ENCODE measurements at places on chromosomes 7 and 10. TPM values are rescaled to one million over a fixed set of nuclear protein-coding genes. Genes with fewer than 3 reads are reported as not detected.
A peak's percentile ranks its signal among the peaks of the same experiment; 100 is the strongest.

DNA sequence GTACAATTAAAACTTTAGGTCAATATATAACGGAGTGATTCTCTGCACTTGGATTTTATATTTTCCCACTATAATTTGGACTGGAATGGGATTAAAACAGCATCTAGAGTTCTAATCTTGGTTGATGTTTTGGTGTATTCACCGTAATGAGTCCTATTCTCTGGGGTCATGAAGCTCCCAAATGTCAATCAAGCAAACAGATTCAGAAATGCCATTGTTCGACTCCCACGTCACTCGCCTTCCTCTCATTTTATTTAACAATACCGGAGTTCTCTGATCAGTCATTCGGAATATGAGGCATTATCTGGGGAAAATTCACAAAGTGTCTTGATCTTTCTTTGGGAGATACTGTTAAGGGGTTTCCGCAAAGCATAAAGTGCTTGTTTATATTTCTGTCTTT is 26.5 kb downstream of the SKIDA1 start:
- H3K27me3 ChIP-seq: no peaks in the 10 kb centered on the region
- H3K36me3 ChIP-seq: no peaks in the 10 kb centered on the region
- peaks cover 3% of the 10 kb centered on the region for H3K4me1 ChIP-seq
- no peak overlapping the region for H3K27ac ChIP-seq

DNA sequence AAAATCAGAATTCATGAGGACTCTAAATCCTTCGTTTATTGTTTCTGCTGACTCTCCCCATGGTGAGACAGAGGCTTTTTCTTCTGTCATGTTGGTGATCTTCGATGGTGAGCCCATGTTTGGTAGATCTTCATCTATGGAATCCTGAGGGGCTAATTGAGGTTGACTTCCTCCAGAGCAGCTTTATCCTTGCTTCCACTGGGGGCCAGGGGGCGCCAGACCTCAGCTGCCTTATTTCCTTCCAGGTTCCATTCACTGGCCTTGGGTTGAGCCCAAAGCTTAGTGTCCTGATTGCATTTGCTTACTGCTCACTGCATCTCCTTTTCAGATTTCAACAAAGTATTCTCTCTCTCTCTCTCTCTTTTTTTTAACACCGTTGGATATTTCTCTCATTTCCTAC is 80.7 kb downstream of the GCC1 start:
- H3K27ac ChIP-seq: no peak overlapping the region
- no peaks in the 10 kb centered on the region for H3K36me3 ChIP-seq
- H3K27me3 ChIP-seq: no peaks in the 10 kb centered on the region
- DNase-seq: peak; percentile 3

DNA sequence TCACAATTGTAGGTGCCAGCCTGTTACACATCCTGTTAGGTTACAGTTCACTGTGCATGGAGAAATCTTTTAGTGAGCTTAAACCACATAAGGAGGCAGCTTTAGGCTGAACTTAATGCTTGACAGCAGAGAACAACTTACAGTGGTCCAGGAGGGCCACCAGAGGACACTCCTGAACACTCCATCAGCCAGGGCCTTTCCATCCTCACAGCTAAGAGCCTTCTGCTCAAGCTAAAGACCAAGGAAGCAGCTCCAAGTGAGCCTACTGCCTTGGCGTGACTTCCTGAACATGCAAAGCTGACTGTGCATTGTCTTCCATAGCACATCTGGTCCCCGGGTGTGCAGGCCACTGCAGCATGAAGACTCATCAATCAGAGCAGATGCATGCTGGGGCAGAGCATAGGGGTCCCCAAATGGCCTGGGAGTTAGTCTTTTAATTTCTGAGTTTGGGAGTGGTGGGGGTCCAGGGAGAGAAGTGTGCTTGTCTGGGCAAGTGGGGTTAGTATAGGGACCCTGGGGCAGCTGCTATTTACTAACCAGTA is 105.0 kb downstream of the ZNF248 start:
- H3K27ac ChIP-seq: no peak overlapping the region
- H3K36me3 ChIP-seq: no peaks in the 10 kb centered on the region
- H3K4me3 ChIP-seq: no peak overlapping the region
- H3K27me3 ChIP-seq: no peaks in the 10 kb centered on the region
- no peak for DNase-seq
- no peaks in the 10 kb centered on the region for H3K4me1 ChIP-seq

- no peaks in the 10 kb centered on the region for H3K36me3 ChIP-seq
- H3K27me3 ChIP-seq: no peaks in the 10 kb centered on the region
- H3K4me1 ChIP-seq: peaks cover 19% of the 10 kb centered on the region
Observed at GRCh38 chr10:125692601-125693523, 9.9 kb upstream of the TEX36 start.

DNA sequence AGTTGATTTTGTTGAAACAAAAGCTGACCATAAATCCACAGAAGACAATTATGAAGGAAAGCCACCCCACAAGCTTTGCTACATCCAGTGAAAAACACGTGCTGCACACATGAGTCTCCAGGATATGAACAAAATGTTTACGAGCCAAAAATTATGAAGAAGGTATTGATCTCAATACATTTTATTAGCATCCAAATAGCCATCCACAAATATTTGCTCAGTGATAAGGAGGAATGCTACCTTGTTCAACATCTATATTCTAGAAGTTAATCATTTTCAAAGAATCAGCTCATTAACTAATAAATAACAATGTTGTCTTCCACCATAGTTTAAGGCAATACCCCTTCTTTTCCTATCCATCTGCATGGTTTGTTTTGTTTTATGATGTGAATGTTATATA is 42.7 kb downstream of the CALML3 start:
- no peak overlapping the region for H3K27ac ChIP-seq
- peaks cover 8% of the 10 kb centered on the region for H3K4me1 ChIP-seq
- no peak overlapping the region for H3K4me3 ChIP-seq
- no peaks in the 10 kb centered on the region for H3K27me3 ChIP-seq

DNA sequence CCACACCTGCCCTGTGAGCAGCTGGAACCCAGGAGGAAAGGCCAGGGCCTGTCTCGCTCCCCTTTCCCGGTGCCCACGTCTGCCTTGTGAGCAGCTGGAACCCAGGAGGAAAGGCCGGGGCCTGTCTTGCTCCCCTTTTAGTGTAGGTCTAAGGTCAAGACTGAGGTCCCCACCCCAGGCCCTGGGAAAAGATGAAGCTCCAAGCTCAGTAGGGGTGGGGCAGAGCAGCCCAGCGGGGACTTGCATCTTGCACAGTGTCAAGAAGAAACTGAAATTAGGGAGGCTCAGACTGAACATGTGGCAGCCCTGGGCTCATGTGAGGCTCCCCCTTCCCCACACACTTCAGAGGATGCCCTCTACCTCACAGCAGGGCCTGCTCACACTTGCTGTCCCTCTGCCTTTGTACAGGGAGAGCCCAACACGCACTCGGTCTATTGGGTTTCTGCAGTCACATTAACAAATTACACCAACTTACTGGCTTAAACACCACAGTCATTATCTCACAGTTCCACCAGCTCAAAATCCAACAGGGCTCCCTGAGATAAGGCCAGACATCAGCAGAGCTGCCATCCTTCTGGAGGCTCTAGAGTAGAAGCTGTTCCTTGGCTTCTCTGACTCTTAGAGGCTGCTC is 12.4 kb downstream of the POLL start:
- no peaks in the 10 kb centered on the region for H3K27me3 ChIP-seq
- H3K4me1 ChIP-seq: no peaks in the 10 kb centered on the region

GRCh38 chr10:66353422-66353821 is 572.4 kb upstream of the LRRTM3 start:
- H3K27me3 ChIP-seq: no peaks in the 10 kb centered on the region
- H3K4me3 ChIP-seq: no peak overlapping the region
- DNase-seq: no peak
- no peaks in the 10 kb centered on the region for H3K36me3 ChIP-seq
- H3K27ac ChIP-seq: no peak overlapping the region

- H3K27me3 ChIP-seq: no peaks in the 10 kb centered on the region
- peak overlapping the region; percentile 98 for H3K27ac ChIP-seq
- peaks cover 31% of the 10 kb centered on the region for H3K36me3 ChIP-seq
- H3K4me1 ChIP-seq: peaks cover 18% of the 10 kb centered on the region
- peak overlapping the region; percentile 76 for H3K4me3 ChIP-seq
- peak; percentile 36 for DNase-seq
Observed at GRCh38 chr7:99409192-99409572, 413 bp downstream of the BUD31 start.

DNA sequence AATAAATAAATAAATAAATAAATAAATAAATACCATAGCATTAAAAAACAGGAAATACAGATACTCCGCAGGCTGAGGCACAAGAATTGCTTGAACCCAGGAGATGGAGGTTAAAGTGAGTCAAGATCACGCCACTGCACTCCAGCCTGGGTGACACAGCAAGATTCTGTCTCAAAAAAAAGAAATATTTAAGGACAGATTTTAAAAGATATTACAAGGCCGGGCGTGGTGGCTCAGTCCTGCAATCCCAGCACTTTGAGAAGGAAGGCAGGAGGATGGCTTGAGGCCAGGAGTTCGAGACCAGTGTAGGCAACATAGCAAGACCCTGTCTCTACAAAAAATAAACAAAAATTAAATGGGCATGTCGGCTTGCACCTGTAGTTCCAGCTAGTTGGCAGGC is 17.5 kb upstream of the SNX8 start:
- H3K27me3 ChIP-seq: no peaks in the 10 kb centered on the region
- H3K36me3 ChIP-seq: no peaks in the 10 kb centered on the region
- no peak overlapping the region for H3K27ac ChIP-seq
- H3K4me1 ChIP-seq: no peaks in the 10 kb centered on the region
- H3K4me3 ChIP-seq: no peak overlapping the region
- DNase-seq: no peak

DNA sequence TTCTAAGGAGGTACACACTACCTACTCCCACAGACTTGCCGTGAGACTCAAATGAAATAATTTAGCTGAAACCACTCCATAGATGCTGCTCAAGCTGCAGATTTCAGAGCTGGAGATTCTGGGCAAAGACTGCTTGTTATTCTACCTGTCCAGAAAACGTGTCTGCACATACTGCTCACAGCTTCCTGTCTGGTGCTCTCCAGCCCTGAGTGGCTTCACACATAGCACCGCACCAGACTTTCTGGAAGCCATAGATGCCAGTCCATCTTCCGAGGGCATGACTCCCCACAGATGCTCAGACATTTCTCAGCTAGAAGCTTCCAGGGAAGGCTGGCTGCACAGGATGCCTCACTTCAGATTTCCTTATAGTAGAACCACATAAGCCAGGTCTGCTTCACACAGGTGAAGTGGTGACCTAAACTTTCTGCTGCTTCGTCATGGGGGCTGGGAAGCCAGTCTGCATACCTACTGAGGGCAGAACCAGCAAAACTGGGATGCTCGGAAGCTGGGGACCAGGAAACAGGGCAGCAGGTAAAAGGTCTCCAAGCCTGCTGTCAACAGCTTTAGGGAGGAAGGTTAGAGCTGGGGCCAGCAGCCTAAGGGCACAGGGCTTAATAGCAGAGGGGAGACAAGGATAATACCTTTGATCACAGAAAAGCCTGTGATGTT is 18.2 kb downstream of the CCDC6 start:
- no peak for DNase-seq
- no peaks in the 10 kb centered on the region for H3K27me3 ChIP-seq
- H3K4me1 ChIP-seq: peaks cover 5% of the 10 kb centered on the region
- no peak overlapping the region for H3K4me3 ChIP-seq
- no peaks in the 10 kb centered on the region for H3K36me3 ChIP-seq

DNA sequence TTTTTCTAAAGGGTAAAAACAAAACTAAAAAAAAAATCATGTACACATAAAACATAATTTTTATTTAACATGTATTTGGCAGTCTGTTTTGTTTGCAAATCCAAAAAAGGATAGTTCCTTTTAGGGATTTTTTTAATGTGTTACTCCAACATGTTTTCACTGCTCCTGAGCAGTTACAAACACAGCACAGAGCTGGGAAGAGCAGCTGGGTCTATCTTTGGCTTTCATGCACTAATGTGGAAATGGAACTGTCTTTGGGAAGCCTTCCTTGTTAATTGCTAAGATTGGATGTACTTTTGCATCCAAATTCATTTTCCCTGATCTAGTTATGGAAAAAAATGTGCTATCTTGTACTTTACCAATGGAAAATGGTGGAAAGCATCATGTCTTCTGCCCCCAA is 1035.1 kb downstream of the CNTNAP2 start:
- no peaks in the 10 kb centered on the region for H3K4me1 ChIP-seq
- no peak overlapping the region for H3K27ac ChIP-seq
- H3K27me3 ChIP-seq: no peaks in the 10 kb centered on the region
- DNase-seq: no peak
- no peaks in the 10 kb centered on the region for H3K36me3 ChIP-seq

GRCh38 chr7:110677405-110677804 is 413.5 kb upstream of the LRRN3 start:
- no peaks in the 10 kb centered on the region for H3K4me1 ChIP-seq
- H3K36me3 ChIP-seq: no peaks in the 10 kb centered on the region
- no peak for DNase-seq
- no peak overlapping the region for H3K4me3 ChIP-seq

DNA sequence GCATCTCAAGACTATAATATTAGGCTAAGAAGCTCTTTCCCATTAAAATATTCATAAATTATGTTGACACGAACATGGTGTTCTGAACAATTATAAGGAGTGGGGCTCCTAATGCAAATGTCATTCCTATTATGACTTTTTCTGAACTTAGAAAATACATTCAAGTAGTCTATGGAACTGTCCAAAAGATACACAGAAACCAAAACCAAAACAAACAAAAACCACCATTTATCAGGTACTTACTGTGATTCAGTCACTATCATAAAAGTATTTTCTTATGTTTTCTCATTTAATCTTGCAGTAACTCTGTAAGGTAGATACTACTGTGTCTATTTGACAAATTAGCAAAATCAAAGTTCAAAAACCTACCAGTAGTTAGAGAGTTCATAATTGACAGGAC is 406.8 kb downstream of the GFRA1 start:
- no peak overlapping the region for H3K27ac ChIP-seq
- H3K27me3 ChIP-seq: no peaks in the 10 kb centered on the region
- H3K4me3 ChIP-seq: no peak overlapping the region
- no peaks in the 10 kb centered on the region for H3K36me3 ChIP-seq
- H3K4me1 ChIP-seq: no peaks in the 10 kb centered on the region

- H3K4me3 ChIP-seq: no peak overlapping the region
- peak; percentile 88 for DNase-seq
- H3K4me1 ChIP-seq: no peaks in the 10 kb centered on the region
- no peak overlapping the region for H3K27ac ChIP-seq
- H3K27me3 ChIP-seq: no peaks in the 10 kb centered on the region
- H3K36me3 ChIP-seq: no peaks in the 10 kb centered on the region
Observed at GRCh38 chr10:96229568-96230030, 41.8 kb downstream of the BLNK start.

DNA sequence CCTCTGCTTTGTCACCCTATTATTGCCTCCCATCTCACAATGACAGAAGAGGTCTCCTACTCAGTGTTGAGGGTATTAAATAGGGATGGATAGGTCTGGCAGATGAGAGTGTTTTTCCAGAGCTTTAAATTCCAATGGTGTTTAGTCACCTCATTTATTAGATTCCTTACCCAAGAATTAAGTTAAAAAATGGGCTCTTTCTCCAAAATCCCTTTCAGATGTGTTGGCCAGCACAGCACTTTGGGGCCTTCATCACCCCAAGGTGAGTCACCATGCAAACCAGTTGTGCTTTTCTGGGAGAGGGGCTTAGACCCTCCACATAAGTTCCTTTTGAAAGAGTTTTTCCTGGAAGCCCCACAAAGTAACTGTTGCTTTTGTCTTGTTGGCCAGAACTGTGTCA is 78.4 kb downstream of the CYP26A1 start:
- H3K27me3 ChIP-seq: no peaks in the 10 kb centered on the region
- no peaks in the 10 kb centered on the region for H3K36me3 ChIP-seq
- no peaks in the 10 kb centered on the region for H3K4me1 ChIP-seq
- H3K27ac ChIP-seq: no peak overlapping the region

The ADAM12 gene
- total RNA-seq: 5.8 TPM

The TMEM26 gene
- 1.2 TPM for total RNA-seq

Data from lung (tissue), 17 donors.